ENCODE measurements at places on chromosomes 7 and 10.

DNA sequence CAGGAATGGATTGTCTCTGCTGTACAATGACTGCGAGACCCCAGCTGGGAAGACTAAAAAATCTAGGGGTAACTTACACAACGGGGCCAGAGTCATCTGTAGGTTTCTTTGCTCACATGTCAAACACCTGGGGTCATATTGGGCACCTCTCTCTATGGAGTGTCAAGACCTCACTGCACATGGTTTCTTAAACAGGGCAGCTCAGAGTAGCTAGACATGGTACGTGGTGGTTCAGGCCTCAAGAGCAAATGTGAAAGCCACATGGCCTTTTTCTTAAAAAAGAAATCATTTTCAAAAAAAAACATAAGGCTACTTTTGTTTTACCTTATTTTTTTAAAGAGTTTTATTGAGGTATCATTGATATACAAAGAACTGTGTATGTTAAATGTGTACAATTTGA lies 162.2 kb upstream of the ITGB1 start:
- DNase-seq: no peak

DNA sequence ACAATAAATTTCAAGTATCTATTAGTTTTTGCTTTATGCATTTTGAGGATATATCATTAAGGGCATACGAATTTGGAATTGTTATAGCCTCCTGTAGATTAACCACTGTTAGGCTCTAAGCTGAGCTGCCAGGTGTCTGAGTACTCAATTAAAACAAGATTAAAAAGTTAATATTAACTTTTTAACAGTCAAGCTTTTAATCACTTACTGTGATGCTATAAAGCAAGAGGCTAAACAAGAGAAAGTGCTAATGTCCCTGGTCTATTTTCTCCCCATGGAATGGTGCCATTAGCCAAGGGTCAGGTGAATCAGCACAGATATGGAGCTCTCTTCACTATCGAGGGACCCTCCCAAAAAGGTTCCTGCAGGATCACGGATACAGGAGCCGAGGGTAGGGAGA lies 9.7 kb downstream of the GSAP start:
- DNase-seq: no peak

DNA sequence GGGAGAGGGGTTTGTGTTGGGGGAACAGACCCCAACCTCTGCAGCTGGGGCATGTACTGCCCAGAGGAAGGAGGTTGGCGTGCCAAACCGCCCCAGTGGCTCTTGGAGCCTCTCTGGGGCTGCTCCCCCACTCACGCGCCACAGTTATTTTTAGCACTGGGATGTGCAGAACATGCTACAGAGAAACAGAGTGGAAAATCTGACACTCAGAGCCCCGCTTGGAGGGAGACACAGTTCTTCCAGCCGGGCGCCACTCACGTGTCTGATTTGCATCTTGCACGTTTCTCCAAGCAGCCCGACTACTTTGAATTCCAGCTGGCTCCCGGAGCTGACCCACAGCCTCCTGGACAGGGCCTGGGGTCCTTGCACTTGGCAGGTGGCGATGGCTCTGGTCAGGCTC lies 182.0 kb downstream of the RPS24 start:
- DNase-seq: no peak

- DNase-seq: no peak
These were observed 142.4 kb downstream of the CHCHD3 start for GRCh38 chr7:132939495-132939894.

DNA sequence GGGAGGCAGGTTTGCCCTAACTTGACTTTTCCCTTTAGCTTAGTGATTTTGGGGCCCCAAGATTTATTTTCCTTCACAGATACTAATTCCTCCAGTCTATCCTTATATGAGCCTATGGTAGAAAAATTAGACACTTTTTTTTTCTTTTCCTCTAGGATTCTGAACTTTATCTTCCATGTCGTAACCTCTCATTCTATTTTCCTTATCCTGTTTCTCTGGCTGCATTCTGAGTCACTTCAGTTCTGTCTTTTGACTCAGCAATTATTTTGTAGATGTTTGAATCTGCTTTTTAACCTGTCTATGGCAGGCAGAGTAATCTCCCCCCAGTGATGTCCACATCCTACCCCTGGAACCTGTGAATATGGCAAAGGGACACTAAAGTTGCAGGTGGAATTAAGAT lies 7.1 kb upstream of the NOD1 start:
- no peak for DNase-seq

DNA sequence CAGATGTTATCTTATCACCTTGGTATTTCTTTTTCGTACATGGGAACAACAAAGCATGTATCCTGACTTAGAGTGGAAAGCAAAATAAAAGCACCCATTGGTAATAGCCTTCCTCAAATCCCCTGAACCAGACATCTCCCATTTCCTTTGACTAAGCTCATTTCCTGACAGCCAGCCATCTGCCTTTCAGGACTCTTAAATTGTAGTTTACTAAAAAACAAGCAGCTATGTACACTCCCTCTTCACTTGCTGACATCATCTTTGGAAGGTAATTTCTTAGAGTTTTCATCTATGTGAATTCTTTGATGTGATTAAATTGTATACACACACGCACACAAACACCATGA lies 40.7 kb downstream of the ARL4A start:
- DNase-seq: no peak

- peak; percentile 53 for DNase-seq
These were observed 8.5 kb upstream of the C10orf105 start for GRCh38 chr10:71727738-71728737.

DNA sequence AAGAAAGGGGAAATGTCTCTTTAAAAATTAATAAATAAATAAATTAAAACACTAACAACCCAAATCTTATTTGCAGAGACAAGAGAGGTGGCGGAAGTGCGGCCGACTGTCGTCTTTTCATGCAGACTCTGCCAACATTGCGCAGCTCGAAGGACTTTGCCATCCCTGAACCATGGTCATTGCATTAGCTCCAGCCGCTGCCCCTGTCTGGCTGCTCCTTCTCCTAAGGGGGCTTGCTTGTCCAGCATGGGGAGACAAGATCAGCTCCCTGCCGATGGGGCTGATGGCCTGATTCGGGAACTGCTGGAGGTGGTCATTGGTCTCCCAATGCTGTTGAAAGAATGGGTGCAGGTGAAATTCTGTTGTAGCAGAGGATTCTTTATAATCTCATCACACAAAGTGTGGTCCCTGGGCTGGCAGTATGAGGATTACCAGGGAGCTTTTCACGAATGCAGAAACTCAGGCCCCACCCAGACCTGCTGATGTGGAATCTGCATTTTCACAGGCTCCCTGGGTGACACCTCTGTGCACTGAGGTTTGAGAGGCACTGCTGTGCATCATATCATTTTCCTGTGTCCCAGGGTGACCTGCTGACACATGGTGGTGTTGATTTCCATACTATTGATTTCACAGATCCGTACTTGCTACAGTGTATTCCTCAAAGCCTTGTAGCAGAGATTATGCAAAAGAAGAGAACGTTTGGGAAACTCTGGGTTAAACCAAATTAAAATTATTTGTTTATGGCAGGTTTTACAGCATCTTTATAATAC lies 172.4 kb upstream of the ZMIZ1 start:
- DNase-seq: no peak

- no peak for DNase-seq
These were observed 402.7 kb downstream of the IPMK start for GRCh38 chr10:57864765-57865680.

DNA sequence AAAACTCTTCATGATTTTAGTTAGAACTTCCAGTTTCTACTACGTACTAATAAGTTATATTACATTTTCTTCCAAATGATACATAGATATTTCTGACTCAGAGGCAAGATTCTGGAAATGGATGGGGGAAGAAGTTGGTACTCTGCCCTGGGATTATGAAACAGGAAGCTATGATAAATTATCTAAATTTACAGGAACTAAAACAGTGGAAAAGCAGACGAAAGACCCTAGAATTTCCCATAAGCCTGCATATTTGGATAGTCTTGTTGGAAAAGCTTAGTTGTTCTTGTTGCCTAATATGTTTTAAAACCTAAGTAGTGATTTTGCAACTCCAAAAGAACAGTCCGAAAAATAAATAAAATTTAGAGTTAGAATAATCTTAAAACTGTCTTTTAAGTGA lies 21.8 kb downstream of the CFAP69 start:
- DNase-seq: no peak

DNA sequence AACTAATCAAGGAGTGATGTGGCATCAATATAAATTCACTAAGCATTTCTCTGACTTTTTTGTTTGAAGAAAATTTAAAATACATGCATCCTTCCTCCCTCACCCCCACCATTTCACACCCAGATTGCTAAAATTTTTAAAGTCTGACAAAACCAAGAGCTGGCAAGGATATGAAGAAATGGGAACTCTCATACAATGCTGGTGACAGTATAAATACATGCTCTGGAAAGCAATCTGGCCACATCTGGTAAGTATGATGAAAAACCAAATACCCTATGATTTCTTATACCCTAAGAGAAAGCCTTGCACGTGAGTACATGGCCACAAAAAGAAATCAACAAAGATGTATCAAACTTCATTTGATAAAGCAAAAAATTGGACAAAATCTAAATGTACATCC lies 31.2 kb downstream of the P4HA1 start:
- no peak for DNase-seq

- no peak for DNase-seq
These were observed 1085.9 kb downstream of the GATA3 start for GRCh38 chr10:9140373-9140772.

- DNase-seq: no peak
These were observed 260.7 kb downstream of the KLF6 start for GRCh38 chr10:3524086-3524960.

DNA sequence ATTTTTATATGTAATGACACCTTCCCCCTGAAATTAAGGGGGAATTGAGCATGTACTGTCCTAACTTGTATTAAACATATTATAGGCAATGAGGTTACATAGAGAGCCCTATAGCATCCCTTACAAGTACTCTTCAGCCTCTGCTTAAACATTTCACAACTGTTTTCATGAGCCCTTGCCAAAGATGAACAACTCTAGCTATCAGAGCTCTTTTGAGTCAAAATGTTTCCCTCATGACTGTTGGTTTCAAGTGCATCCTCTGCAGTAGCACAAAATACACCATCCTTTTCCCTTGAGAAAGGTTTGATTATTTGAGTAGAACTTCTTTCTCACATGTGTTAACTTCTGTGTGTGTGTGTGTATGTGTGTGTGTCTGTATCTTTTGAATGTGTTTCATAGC lies 1157.6 kb upstream of the CELF2 start:
- DNase-seq: no peak

DNA sequence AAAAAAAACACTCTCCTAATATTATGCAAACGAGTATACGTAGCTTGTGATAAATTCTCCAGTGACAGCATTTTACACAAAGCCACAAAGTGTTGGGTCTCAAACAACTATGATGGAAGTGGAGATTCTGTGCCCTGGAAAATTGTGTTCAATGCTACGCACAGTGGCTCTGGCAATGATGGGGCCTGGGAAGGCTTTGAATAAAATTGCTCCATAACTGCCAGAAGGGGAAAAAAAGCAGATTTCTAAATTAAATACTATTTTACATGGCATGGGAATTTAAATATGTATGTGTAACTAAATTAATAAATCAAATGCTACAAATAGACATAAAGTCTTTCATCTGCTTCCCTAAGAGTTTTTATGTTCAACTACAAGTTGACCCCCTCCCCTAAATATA lies 306.7 kb downstream of the GRID1 start:
- no peak for DNase-seq

- DNase-seq: no peak
These were observed 52.6 kb upstream of the CYP2C8 start for GRCh38 chr10:95121904-95122303.

DNA sequence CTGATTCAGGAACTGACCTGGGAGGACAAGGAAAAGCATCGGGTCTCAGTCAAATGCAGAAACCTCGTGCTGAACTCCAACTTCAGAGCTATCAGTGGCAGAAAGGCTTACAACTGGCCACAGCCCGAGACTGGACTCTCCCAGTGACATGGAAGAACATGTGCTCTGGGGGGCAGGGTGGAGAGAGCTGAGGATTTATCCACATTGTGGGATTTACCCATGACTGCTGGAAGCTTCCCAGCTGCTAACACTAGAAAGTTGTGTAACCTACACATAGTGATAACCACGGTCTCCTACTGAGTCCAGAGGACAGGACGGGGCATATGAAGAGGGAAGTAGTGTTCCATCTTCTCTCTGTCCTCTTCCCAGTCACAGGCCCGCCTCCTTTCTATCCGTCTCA lies 103.4 kb downstream of the ITIH5 start:
- DNase-seq: no peak

DNA sequence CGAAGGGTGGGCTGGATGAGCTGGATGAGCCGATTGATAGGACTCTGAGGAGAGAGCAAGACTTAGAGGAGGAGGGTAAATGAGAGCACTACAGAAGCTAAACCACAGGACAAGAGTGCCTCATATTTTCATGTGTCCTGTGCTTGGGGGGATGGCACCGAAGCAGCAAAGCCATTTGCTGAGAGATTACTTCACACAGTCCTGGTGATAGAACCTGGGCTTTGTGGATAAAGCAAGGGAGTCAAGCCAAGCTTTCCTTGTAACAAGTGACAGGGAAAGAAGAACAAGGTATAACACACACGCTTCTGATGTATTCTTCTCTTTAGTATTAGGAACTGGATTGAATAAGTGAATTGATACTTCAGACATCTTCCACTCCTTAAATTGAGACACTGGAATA lies 253.7 kb downstream of the ANKRD7 start:
- no peak for DNase-seq

DNA sequence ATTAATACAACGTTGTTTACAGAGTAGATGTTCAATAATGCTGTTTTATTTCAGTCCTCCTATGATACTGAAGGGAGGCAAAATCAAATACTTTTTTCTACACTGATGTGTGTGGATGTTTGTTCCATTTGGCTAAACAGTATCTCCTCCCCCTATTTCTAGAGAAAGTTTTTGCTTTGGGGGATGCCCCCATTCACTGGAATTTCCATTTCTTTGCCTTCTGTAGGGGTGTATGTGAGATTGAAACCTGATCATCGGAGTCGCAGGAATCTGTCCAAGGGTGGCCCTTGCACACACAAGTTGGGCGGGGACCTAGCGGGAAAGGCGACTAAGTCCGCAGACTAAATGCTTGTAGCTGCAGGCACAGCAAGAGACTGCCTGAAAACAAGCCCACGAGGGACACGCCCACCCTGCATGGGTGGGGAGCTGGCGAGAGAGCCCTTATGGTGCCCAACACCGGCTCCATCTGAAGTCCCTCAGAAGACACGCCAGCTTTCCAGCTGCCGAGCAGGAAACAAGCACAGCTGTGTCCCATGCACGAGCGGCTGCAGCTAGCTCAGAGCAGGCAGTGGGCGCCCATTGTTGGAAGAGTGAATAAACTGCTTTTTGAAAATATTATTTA lies 58.0 kb downstream of the ESYT2 start:
- DNase-seq: no peak

DNA sequence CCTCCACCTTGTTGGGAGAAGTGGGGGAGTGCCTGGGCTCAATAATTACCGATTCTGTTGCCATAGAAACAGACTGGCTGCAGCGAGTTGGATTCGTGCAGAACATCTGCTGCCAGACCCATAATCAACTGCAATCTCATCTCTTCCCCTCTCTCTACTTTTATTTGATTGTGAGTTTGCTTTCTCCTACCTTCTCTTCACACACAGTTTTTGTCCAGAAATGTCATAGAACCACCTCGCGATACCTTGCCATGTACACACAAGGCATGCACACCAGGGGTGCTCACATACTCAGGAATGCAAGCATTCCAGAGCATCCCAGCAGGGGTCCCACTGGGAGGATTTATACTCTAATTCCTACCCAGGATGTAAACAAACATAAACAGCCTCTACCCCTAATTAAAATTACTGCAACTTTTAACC lies 262.2 kb upstream of the AOAH start:
- DNase-seq: no peak

GRCh38 chr7:122553761-122554160 lies 145.2 kb downstream of the RNF133 start:
- no peak for DNase-seq
